ENCODE measurements at places on chromosomes 12 and 14. TPM values are rescaled to one million over a fixed set of nuclear protein-coding genes. Genes with fewer than 3 reads are reported as not detected.

- no peak for DNase-seq
- H3K4me3 ChIP-seq, result no peak overlapping the region
- H3K36me3 ChIP-seq, result no peaks in the 10 kb centered on the region
These were observed 511.9 kb downstream of the TMEM121 start for GRCh38 chr14:106038263-106038662.

DNA sequence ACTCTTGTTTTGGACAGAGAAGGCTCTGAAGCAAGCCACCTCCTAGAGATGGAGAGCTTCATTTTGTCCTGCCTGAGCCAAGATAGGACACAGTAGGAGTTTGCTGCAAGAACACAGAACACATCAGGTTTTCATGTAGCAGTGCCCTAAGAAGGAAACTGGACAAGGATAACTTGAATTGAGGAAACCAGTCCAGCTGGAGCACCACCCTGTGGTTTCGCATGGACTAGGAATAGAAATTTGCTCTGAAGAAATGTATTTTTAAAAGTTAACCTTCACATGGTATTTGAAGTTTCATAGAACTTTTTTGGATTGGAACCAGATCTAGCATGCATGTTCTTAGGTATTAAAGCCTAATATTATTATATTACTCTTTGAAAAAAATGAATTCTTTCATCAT, 68.8 kb downstream of the RERG start:
- no peaks in the 10 kb centered on the region for H3K36me3 ChIP-seq
- H3K27ac ChIP-seq, result no peak overlapping the region
- H3K27me3 ChIP-seq, result peaks cover 4% of the 10 kb centered on the region

GZMB gene
- total RNA-seq, result 195 TPM

STAB2 gene
- total RNA-seq, result not detected

SMOC1 gene
- not detected for total RNA-seq
